ENCODE measurements at places on chromosomes 1 and 21.

GRCh38 chr1:188295157-188295556, 1466.4 kb downstream of the PLA2G4A start:
- no peak for DNase-seq

DNA sequence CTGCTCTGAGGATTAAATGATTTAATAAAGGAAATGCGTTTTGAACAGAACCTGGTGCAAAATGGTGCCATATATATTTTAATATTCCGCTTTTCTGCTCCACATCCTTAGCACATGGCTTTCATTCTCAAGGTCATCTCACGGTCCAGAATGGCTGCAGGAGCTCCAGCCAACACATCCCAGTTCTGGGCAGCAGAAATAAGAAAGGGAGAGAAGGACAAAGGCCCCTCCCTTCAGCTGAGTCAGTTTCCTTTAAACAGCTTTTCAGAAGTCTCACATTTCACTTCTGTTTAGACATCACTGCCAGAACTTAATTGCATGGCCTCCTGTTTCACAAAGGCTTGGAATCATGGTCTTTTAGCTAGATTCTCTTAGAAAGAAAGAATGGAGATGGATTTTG, 75.2 kb upstream of the LRRN2 start:
- DNase-seq, result no peak

DNA sequence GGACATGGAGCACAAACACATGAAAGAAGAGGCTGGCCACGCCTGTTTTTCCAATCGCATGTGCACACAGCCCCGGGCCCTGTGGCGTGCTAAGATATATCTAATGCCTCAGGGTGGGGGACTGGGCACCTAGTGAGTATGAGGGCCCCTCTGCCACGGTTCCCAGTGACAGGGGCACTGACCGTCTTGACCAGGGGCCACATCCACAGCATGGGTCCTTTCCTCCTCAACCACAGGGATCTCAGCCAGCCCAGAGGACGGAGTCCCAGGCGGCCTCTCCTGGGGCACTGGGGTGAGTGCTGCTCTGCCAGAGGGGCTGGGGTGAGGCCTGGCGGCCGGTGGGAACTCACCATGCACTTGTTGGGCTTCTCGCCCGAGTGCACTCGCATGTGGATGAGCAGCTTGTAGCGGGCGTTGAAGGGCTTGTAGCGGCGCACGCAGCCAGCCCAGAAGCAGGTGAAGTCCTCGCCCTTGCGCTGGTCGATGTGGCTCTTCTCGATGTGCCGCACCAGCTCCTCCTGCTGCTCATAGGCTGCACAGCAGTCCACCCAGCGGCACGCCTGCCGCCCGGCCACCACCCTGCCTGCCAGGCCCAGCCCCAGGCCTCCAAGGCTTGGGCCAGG, 134.7 kb downstream of the DMRTB1 start:
- no peak for DNase-seq

DNA sequence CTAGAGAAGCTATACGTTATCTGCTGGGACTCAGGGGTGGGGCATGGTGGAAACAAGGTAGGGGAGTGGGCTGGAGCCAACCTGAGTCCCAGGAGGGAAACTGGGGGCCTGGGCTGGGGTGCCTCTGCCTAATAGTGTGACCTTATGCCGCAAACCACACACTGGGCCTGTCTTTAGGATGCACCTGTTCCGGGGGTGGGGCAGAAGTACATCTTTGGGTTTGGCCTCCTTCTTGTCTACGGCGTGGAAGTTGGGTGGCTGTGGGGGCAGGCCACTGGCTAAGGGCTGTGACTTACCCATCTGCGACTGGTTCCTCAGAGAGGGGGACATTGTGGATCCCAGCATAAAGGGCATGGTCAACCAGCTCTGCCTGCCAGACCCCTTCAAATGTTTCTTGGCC, 44.2 kb downstream of the FAAH start:
- DNase-seq, result no peak

DNA sequence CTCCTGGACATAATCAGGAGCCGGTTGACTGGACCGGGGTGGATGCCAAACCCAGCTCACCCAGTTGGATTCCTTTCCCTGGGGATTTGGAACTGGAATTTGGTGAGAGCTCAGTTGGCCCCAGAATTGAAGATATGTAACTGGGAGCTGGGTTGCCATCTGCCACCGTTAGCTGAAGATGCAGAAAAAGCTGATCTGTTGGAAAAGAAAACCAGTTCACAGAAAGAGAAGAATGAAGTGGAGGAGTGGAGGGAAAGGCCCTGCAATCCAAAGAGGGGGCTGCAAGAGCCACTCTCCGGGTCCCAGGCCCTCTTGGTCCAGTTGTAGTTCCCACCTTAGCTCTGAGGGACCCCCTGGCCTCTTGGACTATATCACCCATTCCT, 16.0 kb downstream of the TEX35 start:
- DNase-seq, result no peak

GRCh38 chr1:227764019-227764391, 28.8 kb downstream of the SNAP47 start:
- no peak for DNase-seq

- DNase-seq, result no peak
Measured at GRCh38 chr1:27436204-27437159, 44.1 kb downstream of the GPR3 start.
